ENCODE measurements at places on chromosomes 5 and 9.

DNA sequence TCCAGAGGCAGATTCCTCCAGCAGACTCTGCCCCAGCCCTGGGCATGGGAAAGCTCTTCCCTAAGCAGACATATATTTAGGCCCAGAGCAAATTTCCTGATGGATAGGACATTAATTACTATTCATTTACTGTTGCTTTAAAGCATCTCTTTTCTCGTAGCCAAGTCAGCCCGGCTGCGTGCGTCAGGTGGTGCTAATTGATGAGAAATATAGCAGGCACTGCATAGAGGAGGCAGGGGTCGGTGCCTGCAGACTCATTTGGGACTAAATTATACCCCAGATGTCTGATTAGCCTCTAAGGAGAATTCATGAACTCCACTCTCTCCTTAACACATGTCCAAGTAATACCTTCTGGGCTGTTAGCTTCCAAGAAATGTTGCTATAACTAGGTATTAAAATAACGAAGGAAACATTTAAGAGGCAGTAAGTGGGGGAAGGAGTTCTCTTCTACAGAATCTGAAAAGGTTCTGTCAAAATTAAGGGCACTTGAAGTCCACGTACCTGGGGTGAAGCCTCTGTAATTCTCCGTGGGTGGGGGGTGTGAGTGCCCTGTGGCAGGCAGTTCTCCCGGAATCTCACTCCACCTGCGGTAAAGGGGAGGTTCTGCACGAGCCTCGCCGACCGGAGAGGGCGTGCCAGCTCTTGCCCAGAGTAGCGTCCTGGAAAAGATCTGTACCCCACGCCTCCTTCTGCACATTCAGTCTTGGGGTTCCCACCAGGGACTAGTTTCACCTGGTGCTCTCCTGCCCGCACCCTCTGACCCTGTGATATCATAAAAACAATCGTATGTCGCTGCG lies 115.9 kb upstream of the FCN2 start:
- no peak for DNase-seq

DNA sequence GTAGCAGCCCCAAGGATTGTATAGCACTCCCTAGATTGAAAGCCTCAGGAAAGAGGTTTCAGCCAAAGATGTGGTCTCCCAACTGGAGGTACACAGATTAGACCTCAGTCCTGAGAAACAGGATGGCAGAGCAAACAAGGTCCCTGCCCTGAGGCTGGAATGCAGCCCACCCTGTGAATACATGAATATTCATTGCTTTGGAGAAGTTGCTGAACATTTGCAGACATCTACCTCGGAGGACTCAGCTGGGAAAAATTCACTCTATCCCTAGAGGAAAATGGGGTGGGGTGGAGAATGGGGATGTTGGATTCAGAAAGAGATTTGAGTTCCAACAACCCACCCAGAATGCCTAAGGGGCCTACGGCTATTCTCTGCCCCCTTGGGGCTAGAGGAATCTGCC lies 129.4 kb downstream of the SLIT3 start:
- DNase-seq: no peak

DNA sequence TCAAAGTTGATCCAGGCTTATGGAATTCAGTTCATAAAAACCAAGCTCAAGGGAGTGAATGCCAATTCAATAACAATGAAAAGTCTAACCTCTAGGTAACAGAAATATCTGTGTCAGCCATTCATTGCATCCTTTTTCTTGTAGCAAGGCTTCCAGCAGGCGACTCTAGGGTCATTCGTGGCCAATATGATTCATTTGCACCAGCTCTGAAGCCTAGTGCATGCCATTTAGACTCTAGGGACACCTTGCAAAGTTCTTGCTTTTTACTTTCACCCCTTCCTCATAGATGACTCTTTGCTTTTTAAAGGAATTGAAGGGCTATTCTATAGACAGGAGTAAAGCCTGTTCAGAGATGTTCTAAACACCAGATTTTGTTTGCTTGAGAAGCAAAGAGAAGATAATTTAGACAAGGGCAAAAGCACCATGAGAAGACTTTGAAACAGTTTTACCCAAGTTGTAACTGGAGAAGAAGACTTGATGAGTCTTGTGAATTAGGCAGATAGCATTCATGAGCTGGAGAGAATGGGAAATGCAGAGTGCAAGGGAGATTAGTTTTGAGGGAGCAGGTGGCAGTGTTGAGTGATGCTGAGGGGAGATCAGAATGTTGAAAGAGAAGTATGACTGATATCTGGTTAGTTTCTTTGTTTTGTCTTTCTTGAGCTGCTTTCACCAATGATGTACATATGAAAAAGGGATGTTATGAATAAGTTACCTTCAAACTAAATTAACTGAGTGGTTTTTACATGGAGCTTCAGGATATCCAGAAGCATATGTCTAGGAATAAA lies 94.5 kb downstream of the F2RL2 start:
- peak; percentile 36 for DNase-seq

DNA sequence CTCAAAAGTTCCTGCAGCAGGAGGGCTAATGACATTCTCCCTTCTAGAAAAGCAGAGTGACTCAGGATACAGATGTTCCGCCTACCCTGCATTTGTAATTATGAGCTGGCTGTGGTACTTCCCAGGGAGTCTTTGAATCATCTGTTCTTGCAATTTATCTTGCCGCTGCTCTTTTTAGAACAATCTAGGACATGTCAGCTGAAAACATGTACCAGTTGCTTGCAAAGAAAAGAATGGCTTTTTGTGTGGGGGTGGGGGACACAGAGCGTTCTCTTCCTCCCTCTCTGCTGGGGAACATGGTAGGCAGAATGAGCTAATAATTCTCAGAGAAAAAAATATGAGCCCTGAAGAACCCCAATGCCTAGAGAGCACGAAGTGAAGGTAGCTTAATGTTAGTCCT lies 51.7 kb upstream of the TUT7 start:
- DNase-seq: no peak

DNA sequence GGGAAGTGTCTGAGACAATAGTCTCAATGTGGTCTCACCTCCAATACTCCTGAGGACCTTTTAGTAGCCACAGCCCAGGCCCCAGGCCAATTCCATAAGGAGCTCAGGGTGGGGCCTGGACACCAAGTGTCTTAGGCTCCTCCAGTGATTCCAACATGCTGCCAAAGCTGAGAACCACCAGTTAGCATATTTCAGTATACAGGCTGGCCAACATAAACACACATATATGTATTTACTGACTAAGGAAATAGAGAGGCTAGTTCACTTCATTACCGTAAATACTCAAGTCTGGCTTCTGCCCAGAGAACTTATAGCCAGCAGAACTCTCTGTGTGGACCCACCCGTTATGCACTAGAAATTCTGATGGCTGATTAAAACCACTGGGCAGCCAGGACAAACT lies 24.1 kb downstream of the S1PR3 start:
- no peak for DNase-seq

GRCh38 chr5:132777209-132778069 lies at the start of gene SEPTIN8:
Gene SEPTIN8, minus strand, starts transcription at chr5:132777239. Its CDS starts 102 bp downstream, at chr5:132777137.
- DNase-seq: peak; percentile 78

DNA sequence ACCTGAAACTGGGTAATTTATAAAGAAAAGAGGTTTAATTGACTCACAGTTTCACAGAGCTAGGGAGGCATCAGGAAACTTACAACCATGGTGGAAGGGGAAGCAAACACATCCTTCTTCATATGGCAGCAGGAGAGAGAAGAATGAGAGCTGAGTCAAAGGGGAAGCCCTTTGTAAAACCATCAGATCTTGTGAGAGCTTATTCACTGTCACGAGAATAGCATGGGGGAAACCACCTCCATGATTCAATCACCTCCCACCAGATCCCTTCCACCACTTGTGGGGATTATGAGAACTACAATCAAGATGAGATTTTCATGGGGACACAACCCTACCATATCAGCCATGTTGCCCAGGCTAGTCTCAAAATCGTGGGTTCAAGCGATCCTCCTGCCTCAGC lies 143.4 kb downstream of the FGF18 start:
- DNase-seq: no peak

DNA sequence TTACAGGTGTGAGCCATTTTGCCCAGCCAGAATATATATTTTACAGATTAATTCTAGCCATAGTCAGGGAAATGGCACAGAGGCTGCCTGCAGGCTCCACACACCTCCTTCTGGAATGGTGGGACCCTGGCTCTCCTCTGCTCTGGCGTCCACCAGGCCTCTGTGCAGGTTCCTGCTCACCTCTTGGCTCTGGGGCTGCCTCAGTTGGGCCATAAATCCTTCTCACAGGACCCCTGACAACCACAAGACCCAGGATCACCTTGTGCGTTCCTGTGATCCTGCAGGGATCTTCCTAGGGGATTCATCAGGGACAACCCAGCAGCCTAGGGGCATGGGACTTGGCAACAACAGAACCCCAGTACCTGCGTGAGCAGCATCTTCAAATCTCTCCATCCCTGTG lies 93.0 kb upstream of the FSTL4 start:
- DNase-seq: no peak

GRCh38 chr9:77747163-77747562 lies 99.0 kb upstream of the GNA14 start:
- no peak for DNase-seq

DNA sequence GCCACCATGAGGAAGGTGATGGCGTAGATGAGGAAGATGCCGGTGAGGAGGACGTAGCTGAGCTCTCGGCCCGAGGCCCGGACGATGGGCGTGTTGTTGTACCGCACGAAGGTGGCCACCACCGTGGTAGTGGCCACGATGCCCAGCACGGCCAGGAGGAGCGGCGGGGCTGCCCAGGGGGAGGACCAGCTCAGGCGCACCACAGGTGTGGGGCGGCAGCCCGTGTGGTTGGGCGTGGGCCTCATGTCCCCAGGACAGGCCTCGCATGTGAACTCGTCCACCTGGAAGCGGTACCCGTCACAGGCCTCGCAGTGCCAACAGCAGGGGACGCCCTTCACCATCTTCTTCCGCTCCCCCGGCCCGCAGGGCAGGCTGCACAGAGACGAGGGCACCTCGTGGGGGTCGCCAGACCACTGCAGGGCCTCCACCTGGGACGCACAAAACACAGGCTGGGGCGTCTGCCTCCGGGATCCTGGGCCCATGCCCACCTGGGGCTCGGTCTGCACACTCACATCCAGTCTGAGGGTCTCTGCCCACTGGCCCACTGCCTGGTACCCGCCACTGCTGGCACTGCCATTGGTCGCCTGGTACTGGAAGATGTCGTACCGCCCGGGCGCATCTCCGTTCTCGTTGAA lies 8.7 kb downstream of the GRM6 start:
- DNase-seq: no peak

DNA sequence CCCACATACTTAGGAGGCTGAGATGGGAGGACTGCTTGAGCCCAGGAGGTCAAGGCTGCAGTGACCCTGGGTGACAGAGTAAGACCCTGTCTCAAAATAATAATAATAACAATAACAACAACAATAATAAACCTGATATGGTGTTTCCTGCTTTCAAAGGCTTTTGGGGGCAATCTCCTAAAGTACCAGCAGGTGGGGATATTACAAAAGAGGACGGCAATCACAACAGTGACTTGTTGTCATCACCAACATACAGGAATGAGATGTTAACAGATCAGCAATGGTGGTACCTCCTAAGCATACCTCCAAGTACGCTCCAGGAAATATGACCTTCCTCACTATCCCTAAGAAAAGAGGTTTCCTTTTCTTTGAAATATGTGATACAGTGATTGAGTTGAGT lies 91.1 kb upstream of the RNF180 start:
- DNase-seq: peak; percentile 1

DNA sequence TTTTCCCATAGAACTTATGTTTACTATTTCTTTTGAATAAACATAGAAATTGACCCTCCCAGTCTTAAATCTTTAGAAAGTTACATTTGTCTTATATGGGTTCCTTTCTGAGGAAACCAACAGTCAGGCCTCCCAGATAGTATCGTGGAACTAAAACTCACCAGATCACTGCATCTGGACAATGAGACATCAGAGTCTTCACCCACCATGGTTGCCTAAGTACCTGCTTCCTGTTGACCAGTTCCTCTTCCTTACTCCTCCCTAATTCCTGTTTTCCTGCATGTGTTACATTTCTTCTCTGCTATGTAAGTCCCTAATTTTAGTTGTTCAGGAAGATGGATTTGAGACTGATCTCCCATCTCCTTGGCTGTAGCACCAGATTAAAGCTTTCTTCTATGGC lies 462.2 kb downstream of the DIRAS2 start:
- DNase-seq: no peak

DNA sequence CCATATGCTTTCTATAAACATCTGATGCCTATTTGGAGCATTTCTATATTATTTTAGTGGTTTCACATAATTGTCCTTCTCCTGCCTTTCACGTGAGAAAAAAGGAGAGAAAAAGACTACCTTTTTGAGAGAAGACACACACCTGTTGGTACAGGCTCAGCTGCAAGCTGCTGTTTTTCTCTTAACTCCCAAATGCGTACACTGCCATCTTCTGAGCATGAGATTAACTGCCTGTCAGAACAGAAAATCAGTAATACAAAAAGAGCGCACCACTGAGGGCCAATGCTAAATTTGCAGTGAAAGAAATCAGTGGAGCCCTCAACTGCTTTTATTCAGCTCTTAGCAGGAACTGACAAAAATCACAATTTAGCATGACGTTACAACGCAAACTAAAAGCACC lies 54.9 kb downstream of the WDR41 start:
- no peak for DNase-seq

DNA sequence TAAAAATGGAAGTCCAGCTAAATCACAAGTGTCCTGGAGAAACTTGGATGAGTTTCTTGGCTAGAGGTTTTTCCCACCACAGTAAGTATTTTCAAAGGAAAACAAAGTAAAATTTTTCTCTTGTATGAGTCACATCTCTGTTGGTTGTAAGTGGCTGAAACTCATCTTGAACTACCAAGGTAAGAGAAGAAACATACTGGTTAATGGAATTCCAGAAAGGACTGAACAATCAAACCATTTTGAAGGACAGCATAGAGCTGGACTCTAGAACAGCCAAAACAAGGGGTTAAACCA lies 102.8 kb upstream of the CDKN2B start:
- DNase-seq: no peak

GRCh38 chr9:78123808-78124207 lies 92.2 kb upstream of the GNAQ start:
- no peak for DNase-seq

GRCh38 chr5:160271396-160271795 lies 41.0 kb downstream of the CCNJL start:
- peak; percentile 8 for DNase-seq

GRCh38 chr9:19127871-19128500 lies 694 bp upstream of the PLIN2 start:
- DNase-seq: peak; percentile 86

- DNase-seq: no peak
Observed at GRCh38 chr9:127720031-127720864, 4.4 kb downstream of the TTC16 start.

DNA sequence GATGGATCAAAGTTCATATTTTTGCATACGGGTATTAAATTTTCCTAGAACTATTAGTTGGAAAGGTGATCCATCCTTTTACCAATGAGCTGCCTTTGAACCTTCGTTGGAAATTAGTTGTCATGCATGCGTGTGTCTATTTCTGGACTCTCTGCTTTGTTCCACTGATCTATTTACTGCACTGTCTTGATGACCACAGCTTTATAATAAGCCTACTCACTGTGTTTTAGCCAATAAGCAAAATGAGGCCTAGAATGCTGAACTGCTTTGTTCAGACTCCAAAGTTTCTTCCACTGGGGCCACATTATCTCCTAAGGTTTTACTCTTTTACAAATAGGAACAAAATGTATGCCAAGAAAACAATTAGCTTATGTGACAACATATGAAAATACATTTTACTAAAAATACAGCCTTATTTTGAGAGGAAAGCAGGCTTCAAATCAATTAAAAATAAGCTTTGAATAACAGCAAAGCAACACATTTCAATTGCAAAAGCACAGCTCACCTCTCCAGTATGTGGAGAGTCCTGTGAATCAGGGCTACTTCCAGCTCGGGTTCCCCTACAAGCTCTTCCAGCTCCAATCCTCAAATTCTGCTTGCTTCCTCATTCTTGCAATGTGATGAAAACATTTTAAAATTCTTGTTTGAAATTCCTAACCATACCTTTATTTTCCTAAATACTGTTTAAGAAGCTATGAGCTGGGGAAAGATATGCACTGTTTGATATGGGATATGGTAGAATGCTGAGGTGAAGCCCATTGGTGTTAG lies 72.0 kb downstream of the RETREG1 start:
- no peak for DNase-seq
